ENCODE measurements at places on chromosomes 7 and 10. TPM values are rescaled to one million over a fixed set of nuclear protein-coding genes. Genes with fewer than 3 reads are reported as not detected.

DNA sequence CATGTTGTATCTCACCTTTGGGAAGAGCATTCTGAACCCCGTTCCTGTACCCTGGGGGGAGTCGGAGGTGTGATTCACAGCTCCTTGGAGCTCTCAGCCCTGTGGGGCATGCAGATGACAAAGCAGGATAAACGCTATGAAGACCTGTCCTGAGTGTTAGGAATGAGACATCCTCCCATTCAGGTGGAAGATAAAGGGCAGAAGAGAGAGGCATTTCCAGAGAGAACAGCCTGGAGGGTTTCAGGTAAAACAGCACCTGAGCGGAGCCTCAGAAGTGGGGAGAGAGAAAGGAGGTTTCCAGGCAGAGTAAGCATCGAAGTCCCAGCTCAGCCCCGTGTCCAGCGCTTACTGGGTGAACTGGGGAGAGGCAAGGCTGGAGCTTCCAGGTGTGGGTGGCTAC, 288.9 kb downstream of the KLF6 start:
- DNase-seq: no peak

DNA sequence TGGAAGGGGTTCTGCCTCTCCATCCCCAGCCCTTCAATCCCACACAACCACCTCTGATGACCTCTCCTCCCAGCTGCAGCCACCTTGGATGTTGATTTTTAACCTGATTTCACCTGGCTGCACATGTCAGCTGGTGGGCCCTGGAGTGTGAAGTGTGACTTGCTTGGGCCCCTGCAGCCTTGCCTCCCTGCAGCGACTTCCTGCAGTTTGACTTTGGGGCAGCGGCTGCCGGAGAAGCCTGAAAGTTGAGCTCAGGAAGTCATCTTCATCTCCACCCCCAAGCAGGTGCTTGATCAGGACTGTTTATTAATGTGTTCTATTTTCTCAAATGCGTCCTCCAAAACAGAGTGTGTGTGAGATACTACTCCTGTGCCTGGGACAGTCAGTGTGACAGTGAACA, 675.2 kb upstream of the GALNT17 start:
- no peak for DNase-seq

DNA sequence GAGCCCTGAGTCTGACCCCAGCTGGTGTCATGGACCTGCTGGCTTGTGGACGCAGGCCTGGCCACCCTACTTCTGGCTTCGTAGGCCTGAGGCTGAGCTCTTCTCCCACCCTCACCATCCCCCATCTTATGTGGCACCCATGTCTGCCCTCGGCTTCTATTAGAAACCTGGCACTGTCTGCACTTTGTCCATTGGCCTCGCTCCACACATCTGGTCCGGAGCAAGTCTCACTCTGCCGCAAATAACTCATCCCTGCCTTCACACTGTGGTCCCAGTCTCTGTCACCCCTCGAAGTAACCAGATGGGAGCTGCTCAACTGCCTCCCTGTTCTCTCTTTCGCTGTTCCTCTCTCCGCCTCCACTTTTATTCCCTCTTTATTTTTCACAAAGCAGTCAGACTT, 78.6 kb downstream of the TRRAP start:
- no peak for DNase-seq

DNA sequence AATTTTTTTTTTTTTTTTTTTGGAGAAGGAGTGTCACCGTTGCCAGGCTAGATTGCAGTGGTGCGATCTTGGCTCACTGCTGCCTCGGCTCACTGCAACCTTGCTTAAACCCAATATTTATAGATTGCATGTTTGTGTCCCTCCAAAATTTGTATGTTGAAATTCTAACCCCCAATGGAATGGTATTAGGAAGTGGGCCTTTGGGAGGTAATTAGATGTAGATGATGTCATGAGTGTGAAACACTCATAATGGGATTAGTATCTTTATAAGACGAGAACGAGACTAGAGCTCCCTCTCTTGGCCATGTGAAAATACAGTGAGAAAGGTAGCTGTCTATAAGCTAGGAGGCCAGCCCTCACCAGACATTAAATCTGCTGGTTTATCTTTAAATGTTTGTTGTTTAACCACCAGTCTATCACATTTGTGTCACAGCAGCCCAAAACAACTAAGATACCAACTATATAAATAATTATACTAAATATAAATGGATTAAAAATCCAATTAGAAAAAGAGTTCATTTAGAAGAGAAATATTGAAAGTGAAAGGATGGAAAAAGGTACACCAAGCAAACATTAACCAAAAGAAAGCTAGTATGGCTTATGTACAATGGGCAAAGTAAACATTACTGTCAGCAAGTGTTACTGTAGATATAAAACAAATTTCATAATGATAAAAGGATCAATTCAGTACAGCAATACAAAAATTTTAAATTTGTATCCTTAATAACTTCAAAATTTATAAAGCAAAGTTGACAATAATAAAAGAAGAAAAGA, 9.3 kb downstream of the TCAF1 start:
- DNase-seq: no peak

DNA sequence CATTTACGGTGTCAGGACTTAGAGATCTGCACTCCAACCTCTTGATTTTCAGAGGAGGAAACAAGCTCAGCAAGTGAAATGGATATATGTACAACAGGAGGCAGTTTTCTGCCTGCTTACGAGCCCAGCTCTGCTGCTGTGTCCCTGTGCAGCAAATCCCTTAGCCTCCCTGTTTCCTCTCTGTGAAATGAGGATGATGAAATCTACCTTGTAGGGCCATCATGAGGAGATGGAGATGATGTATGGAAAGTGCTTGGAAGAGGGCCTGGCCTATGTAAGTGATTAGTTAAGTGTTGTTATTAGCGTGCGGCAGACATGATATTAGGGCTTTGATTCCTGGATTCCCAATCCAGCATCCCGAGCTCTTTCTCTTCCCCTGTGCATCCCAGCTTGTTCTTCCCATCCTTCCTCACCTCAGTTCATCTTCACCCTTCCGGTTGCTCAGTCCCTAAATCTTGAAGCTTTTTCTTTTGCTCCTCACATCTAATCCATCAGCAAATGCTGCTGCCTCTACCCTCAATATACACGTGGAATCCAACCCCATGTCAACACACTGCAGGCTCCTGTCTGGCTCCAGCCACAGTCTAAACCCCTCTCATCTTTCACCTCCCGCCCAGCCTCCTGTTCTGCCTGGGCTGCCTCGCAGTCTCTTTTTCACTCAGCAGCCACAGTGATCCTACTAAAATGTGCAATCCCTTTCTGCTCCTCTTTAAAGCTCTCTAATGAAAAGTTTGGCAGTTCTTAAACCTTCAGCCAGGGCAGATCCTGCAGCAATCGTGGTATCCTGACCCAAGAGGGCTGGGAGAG, 113.8 kb downstream of the MARCHF5 start:
- no peak for DNase-seq

The EPHB4 gene
- polyA plus RNA-seq: 46.5 TPM

- DNase-seq: no peak
Observed at GRCh38 chr10:103692952-103693811, 162.2 kb downstream of the SH3PXD2A start.

GRCh38 chr10:14949291-14949690, 4.6 kb downstream of the DCLRE1C start:
- DNase-seq: no peak

The CFAP46 gene
- 2.7 TPM for polyA plus RNA-seq

DNA sequence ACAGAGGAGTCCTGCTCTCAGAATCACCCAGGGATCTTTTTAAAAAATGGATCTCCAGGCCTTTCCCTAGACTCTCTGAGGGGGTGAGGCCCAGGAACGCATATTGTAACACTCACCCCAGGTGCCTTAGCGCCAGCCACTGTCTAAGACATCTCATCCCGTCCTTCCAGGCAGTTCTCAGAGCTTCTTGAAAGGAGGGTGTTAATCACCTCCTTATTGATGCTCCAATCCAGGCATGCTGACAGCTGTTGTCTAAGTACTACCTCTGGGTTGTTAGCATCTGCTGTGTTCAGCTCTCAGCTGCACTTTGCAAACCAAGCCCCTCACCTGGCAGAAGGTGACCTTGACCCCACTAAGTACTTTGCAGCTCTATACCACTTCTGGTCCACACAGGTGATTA, 36.0 kb downstream of the KIAA1549 start:
- DNase-seq: no peak

GRCh38 chr10:119006451-119007210, 22.9 kb upstream of the NANOS1 start:
- DNase-seq: peak; percentile 97

- DNase-seq: no peak
Observed at GRCh38 chr10:121662945-121663917, 65.0 kb upstream of the FGFR2 start.

- DNase-seq: peak; percentile 10
Observed at GRCh38 chr10:112307358-112308124, 24.3 kb downstream of the TECTB start.

- DNase-seq: no peak
Observed at GRCh38 chr10:31587691-31588090, 268.7 kb downstream of the ZEB1 start.

The UNCX gene
- not detected for polyA plus RNA-seq

DNA sequence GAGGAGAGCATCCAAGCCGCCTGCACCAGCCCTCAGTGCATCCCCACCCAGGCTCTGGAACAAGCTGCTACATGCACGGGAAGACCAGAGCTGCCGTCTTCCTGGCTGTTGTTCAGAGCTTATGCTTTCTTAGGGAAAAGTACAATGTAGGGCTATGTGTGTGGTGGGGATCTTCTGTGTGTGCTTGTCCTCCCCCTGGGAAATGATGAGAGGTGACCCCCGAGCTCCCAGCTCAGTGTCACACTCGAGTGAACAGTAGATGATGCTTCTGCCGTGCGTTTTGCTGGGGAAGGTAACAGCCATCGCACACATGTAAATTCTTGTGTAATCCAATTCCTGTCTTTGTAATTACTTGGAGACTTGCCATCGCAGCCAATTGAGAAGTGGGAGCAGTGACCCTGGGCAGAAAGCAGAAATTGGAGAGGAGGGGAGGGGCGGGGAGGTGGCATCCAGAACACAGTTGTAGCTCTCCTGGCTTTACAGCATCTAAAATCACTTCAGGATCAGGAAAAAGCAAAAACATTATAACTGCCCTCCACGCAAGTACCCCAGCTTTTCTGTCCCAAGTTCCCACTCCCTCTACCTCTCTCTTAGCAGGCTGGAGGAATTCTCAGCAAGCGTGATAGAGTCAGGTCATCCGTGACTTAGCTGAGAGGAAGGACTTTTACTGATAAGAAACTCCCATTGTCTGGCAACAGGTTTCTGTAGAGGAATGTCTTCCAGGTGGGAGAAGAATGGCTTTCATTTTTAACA, 149.6 kb downstream of the TCF7L2 start:
- no peak for DNase-seq

The AZGP1 gene
- not detected for polyA plus RNA-seq

DNA sequence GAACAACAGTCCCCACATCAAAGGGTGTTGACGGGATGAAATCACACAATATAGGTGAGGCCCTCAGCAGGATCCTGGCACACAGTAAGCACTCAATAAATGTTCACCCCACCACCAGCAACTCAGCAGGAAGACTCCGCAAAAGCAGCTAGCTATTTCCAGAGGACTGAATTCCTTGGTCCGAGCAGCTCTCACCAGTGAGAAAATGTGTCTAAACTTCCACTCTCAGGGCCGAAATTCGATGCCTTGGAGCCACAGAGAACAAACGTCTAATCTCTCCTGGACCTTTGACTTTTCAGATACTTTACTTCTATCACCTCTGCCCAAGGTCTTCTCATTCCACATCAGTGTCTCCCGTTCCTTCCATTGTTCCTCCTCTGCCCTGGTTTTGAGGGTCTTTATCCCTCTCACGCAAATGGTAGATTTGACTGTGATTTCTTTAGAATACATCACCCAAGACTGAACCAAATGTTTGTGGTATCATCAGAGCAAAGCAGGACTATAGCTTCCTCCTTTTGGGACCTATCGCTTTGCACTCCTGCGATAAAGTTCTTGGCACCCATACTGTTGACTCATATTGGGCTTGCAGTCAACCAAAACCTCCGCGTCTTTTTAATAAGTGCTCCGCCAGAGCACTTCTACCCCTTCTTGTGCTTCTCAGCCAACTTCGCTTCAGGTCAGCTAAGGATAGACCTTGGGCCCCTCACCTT, 903 bp upstream of the NT5C2 start:
- DNase-seq: no peak

DNA sequence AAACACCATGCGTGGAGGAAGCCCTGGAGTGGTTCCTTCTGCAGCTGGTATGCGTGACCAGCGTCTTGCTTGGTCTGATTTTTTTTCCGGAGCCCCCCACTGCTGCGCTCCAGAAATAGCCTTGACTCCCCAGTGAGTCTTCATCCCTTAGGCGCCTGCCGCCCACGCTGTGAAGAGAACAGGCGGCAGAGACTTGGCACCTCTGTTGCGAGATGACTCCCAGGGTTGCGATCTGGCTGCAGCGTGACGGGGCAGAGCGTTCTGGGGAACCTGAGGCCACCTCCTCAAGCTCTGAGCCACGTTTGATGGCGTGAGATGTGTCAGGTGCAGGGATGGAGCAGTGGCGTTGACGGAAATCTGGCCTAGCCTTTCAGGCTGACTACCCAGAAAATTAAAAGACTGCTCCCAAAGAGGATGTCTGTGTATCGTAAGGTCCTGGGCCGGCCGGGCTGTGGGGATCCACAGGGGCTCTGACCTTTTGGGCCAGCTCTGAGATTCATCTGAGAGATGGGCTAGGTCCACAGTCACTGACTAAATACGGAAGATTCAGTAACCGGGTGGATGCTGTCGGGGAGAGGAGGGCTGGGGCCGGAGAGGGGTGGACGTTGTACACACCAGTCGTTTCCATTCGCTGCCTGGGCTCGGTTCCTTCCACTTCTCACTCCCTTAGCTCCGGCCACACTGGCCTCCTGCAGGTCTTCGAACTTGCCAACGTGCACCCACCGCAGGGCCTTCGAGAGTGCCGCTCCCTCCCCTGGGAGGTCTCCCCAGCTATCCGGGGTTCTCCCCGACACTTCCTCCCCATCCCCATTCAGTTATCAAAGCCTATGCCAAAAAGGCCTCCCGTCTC, 33.8 kb downstream of the PFKFB3 start:
- DNase-seq: no peak

- no peak for DNase-seq
Observed at GRCh38 chr7:102264367-102264891, 22.2 kb upstream of the SH2B2 start.

GRCh38 chr7:134548877-134549276, at the start of gene AKR1B15:
TSS of gene AKR1B15 (plus strand) at chr7:134549110. CDS start at chr7:134564620, 15,510 bp downstream.
- DNase-seq: no peak

DNA sequence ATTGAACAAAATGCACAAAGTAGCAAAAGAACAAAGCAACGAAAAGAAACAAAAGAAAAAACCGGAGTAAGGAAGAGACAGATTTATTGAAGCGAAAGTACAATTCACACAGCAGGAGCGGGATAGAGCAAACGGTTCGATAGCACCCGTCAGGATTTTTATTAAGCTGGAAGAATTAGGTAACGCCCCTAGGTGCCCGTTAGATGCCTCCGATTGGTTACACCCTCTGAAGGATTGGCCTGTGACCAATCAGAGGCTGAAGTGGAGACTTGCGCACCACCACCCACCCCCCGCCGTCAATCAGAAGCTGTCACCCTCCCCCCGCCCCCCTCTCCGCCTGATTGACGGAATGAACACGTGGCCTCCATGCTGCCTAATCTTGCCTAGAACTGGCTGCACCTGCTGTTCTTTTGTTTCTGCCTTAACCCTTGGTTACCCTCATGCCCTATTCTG, 16.8 kb downstream of the OCM2 start:
- DNase-seq: no peak

The OLAH gene
- polyA plus RNA-seq: not detected

The CPA2 gene
- polyA plus RNA-seq: 0.10 TPM

GRCh38 chr7:42210779-42211178, 26.2 kb downstream of the GLI3 start:
- no peak for DNase-seq

All from AG04450 (cell line).